ENCODE measurements at places on chromosomes 6 and 20. TPM values are rescaled to one million over a fixed set of nuclear protein-coding genes. Genes with fewer than 3 reads are reported as not detected.

The SLC16A10 gene
- 0.08 TPM for total RNA-seq

The RRAGD gene
- 5.6 TPM for total RNA-seq

The GRM1 gene
- not detected for total RNA-seq

The SNAP25 gene
- 20.3 TPM for total RNA-seq

The POM121L2 gene
- not detected for total RNA-seq

The RAET1L gene
- not detected for total RNA-seq

The TBXT gene
- not detected for total RNA-seq

The AIF1 gene
- total RNA-seq: not detected

Data from A549 treated with ZK216348 at 1 μM for 4 hours (cell line).